ENCODE measurements at places on chromosomes 6 and 20. TPM values are rescaled to one million over a fixed set of nuclear protein-coding genes. Genes with fewer than 3 reads are reported as not detected.

Gene FAM83B
- polyA plus RNA-seq: 11.1 TPM

Gene HTR1E
- 0.55 TPM for polyA plus RNA-seq

Gene HLA-DPA1
- polyA plus RNA-seq: 20.2 TPM

Gene DEFB116
- polyA plus RNA-seq: not detected

Gene PSMA7
- 188 TPM for polyA plus RNA-seq

Gene GPSM3
- 10.2 TPM for polyA plus RNA-seq

Gene HCRTR2
- polyA plus RNA-seq: 0.35 TPM

Gene TFAP2D
- not detected for polyA plus RNA-seq

Gene EYS
- polyA plus RNA-seq: 0.96 TPM

Gene SEL1L2
- polyA plus RNA-seq: not detected

Gene SRSF12
- polyA plus RNA-seq: 20.1 TPM

Gene EFHC1
- polyA plus RNA-seq: 88.3 TPM

Gene CRIP3
- polyA plus RNA-seq: 7.3 TPM

Gene MAN1A1
- polyA plus RNA-seq: 89.9 TPM

Gene PNLDC1
- 0.07 TPM for polyA plus RNA-seq

Gene POM121L2
- polyA plus RNA-seq: not detected

Gene DACT2
- polyA plus RNA-seq: 19.3 TPM

Gene SYNGAP1
- polyA plus RNA-seq: 40.9 TPM

Gene TUBB1
- 1.3 TPM for polyA plus RNA-seq

Gene OPRM1
- 0.08 TPM for polyA plus RNA-seq

Gene C6orf62
- 146 TPM for polyA plus RNA-seq

Gene RCAN2
- 22.5 TPM for polyA plus RNA-seq

Gene HLA-DOA
- polyA plus RNA-seq: 5.9 TPM

Gene OGFR
- polyA plus RNA-seq: 24.6 TPM

Gene METTL24
- 14.7 TPM for polyA plus RNA-seq

Gene DEFB128
- polyA plus RNA-seq: not detected

Gene GRM1
- 0.18 TPM for polyA plus RNA-seq

Gene RAET1G
- polyA plus RNA-seq: 1.4 TPM

Gene NNAT
- polyA plus RNA-seq: 90.1 TPM

Gene LY86
- polyA plus RNA-seq: 1.1 TPM

Gene TCF15
- 0.90 TPM for polyA plus RNA-seq

Gene MEP1A
- polyA plus RNA-seq: not detected

Gene DNAH8
- 0.90 TPM for polyA plus RNA-seq

Gene OGFRL1
- polyA plus RNA-seq: 27.0 TPM

Gene KIAA0408
- polyA plus RNA-seq: 4.4 TPM

Measured in left kidney (tissue), 8 donors.